ENCODE measurements at places on chromosomes 2 and 18.

DNA sequence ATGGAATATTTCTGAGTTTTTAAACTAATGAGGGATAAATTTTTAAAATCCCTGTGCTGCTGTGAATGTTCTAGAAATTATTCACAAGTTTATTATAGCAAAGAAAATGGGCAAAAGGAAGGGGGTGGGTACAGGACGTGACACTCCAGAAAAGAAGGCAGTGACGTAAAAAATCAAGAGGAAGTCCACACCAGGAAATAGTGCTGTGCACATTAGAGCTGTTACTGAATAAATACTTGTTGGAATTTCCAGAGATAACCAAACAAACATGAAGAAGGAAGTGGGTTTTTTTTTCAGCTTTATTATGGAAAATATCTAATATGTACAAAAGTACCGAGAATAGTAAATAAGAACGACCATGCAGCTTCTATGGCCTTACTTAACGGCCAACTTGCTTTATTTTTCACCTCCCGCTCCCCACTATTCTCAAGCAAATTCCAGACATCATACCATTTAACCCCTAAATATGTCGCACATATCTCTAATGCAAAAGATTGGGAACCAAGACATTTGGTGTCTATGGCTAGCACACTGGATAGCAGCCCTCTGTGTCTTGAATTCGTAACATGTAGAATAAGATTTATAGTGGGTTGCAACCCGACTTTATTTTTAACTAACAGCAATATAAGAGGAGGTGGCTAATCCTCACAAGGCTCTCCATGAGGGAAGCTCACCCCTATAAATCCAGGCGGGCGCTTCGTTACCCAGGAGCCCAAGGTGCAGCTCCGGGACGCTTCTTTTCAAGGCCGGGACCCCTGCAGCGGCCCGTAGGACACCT, 580 bp upstream of the NDUFV2 start:
- peak; percentile 50 for ATAC-seq

DNA sequence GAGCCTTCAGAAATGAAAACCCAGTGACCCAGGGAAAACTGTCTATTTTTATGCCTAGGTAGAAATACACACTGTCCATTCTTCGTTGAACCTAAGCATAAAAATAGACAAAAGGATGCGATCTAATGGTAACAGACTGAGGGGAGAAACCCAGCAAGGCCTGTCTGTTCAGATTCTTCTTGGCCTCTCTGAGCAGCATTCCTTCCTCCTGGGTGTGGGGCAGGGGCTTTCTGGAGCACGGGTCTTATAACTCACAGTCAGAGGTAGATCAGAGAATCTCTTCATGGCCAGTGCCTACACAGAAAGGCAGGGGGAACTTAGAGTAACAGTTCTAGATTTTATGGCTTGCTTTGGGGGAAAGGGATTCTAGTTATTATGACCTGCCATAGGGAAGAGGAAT, 56.0 kb downstream of the PKDCC start:
- ATAC-seq: no peak

- ATAC-seq: no peak
Measured at GRCh38 chr2:160271171-160272086, 71.4 kb upstream of the ITGB6 start.

- ATAC-seq: peak; percentile 39
Measured at GRCh38 chr2:105868060-105868459, 123.3 kb downstream of the NCK2 start.

- no peak for ATAC-seq
Measured at GRCh38 chr2:179682756-179683155, 178.7 kb downstream of the ZNF385B start.

DNA sequence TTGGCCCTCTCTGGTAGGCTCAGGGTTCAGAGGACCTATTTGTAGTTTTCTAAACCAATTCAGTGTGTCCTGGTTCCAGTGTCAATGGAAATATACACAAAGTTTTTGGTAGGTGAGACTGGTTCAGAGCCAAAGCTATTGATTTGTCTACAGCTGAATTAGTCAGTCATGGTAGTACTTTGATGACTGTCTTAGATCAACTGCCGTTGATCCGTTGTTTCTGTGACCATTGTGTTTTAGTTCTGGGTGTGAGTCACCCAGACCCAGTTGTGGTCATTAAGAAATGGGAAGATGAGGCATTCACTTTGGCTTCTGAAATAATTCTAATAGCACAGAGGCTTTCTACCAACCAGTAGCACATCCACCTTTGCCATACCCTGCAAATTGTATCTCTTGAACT, 16.0 kb upstream of the RPE start:
- ATAC-seq: no peak
